ENCODE measurements at places on chromosomes 6 and 20. TPM values are rescaled to one million over a fixed set of nuclear protein-coding genes. Genes with fewer than 3 reads are reported as not detected.

C20orf144 gene
- 0.04 TPM for total RNA-seq

ID4 gene
- 5.6 TPM for total RNA-seq

C20orf141 gene
- total RNA-seq, result not detected

CENPW gene
- 21.5 TPM for total RNA-seq

NNAT gene
- total RNA-seq, result not detected

SLA2 gene
- not detected for total RNA-seq

MICB gene
- total RNA-seq, result 7.0 TPM

LTA gene
- not detected for total RNA-seq

ZNF391 gene
- 3.7 TPM for total RNA-seq

CDH26 gene
- total RNA-seq, result 0.24 TPM

MUC22 gene
- total RNA-seq, result not detected

C6orf118 gene
- 1.5 TPM for total RNA-seq

SLC4A11 gene
- 1.5 TPM for total RNA-seq

PM20D2 gene
- total RNA-seq, result 11.9 TPM

LY6G6D gene
- not detected for total RNA-seq

PLN gene
- total RNA-seq, result 0.08 TPM

SYNDIG1 gene
- total RNA-seq, result 0.03 TPM

MAK gene
- total RNA-seq, result 0.05 TPM

KIFC1 gene
- 37.4 TPM for total RNA-seq

TGM3 gene
- not detected for total RNA-seq

SOX4 gene
- total RNA-seq, result 5.4 TPM

FAM217A gene
- not detected for total RNA-seq

ANGPT4 gene
- 0.05 TPM for total RNA-seq

KCTD20 gene
- 23.5 TPM for total RNA-seq

BTN1A1 gene
- not detected for total RNA-seq

MDFI gene
- 1.8 TPM for total RNA-seq

ARFGEF3 gene
- 1.3 TPM for total RNA-seq

PLA2G7 gene
- 2.5 TPM for total RNA-seq

CCN6 gene
- 1.1 TPM for total RNA-seq

TREM2 gene
- total RNA-seq, result not detected

POPDC3 gene
- total RNA-seq, result 30.0 TPM

MUCL3 gene
- not detected for total RNA-seq

BPIFB1 gene
- total RNA-seq, result 0.24 TPM

ALDH5A1 gene
- 5.5 TPM for total RNA-seq

NTSR1 gene
- 4.1 TPM for total RNA-seq
